ENCODE measurements at places on chromosomes 16 and 17. TPM values are rescaled to one million over a fixed set of nuclear protein-coding genes. Genes with fewer than 3 reads are reported as not detected.
A peak's percentile ranks its signal among the peaks of the same experiment; 100 is the strongest.

DNA sequence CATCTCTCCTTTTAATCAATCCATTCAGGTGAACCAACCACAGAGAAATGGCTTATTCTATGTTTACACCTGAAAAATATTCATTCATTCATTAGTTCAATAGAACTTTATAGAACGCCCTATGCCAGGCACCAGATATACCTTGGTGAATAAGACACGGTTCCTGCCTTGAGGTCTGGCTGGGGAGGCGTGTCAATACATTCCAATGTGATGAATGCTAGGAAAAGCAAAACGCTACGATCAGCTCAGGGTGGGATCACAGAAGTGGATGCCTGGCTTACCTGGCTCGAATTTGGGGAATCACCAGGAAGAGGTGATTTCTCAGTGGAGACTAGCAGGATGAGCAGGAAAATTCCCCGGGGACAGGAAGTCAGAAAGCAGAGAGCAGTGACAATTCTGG, 17.5 kb upstream of the WFIKKN2 start:
- H3K27ac ChIP-seq, result no peak overlapping the region
- H3K36me3 ChIP-seq, result no peaks in the 10 kb centered on the region
- DNase-seq, result no peak
- peaks cover 4% of the 10 kb centered on the region for H3K27me3 ChIP-seq
- no peak overlapping the region for H3K4me3 ChIP-seq
- no peaks in the 10 kb centered on the region for H3K4me1 ChIP-seq

Gene CXCL16
- total RNA-seq, result 1.7 TPM

Gene CDH8
- 3.5 TPM for total RNA-seq

DNA sequence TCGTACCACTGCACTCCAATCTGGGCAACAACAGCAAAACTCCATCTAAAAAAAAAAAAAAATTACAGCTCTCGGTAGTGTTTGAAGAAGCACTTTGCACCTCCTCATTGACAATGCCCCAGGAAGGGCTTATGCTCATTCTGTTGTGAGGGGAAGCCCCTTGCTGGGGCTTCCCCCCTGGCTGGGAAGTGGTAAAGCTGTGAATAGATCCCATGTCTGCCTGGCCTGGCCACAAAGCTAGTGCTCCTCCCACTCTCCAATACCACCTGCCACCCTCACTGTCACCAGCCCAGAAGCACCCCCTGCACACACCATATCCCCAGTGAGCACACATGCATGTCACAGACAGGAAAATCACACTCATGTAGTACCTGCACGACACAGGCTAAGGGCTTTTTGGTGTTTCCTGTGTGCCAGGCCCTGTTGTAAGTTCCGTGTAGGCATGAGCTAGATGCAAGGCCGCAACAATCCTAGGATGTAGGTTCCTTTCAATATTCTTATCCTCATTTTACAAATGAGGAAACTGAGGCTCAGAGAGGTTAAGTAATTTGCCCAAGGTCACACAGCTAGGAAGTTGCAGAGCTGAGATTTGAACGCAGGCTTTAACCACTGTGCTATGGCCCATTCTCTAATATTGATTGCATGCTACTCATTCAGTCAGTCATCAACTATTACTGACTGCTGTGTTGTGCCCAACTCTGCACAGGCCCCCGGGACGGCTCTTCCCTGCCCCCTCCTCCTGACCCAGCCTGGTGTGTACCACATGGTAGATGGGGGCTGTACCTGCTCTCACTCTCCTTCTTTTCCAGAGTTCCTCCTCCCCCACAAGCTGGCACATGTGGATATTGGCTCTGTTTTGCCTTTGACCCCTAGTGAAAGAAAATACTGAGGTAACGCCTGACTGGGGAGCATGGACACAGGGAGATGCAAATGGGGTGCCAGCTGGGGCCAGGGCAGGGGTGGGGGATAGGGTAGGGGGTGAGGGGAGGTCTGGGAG, 11.9 kb upstream of the COL1A1 start:
- no peaks in the 10 kb centered on the region for H3K36me3 ChIP-seq
- no peak overlapping the region for H3K4me3 ChIP-seq
- no peak overlapping the region for H3K27ac ChIP-seq
- peak; percentile 45 for DNase-seq
- H3K4me1 ChIP-seq, result peaks cover 57% of the 10 kb centered on the region
- H3K27me3 ChIP-seq, result peaks cover 15% of the 10 kb centered on the region

GRCh38 chr17:66730461-66730923, 104.4 kb upstream of the CACNG5 start:
- H3K27me3 ChIP-seq, result no peaks in the 10 kb centered on the region
- no peak overlapping the region for H3K4me3 ChIP-seq
- DNase-seq, result no peak
- no peak overlapping the region for H3K27ac ChIP-seq
- peaks cover 5% of the 10 kb centered on the region for H3K4me1 ChIP-seq

Gene NPIPB6
- 2.0 TPM for total RNA-seq

DNA sequence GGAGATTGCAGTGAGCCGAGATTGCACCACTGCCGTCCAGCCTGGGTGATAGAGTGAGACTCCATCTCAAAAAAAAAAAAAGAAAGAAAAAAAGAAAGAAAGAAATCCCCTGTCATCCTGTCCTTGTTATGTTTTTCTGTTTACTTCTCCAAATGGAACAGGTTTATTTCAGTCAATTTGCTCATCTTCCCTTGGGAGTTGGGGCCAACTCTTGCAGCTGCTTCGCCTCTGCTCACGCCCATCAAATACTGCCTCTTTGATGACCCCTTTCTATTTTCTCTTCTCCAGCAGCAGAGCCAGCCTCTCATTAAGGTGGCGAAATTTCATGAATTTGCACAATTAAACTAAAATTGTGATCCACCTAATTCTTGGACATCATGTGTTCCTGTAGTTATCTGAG, 173.4 kb downstream of the ZNF18 start:
- DNase-seq, result peak; percentile 88
- no peaks in the 10 kb centered on the region for H3K36me3 ChIP-seq
- peaks cover 20% of the 10 kb centered on the region for H3K4me1 ChIP-seq
- H3K27me3 ChIP-seq, result no peaks in the 10 kb centered on the region
- H3K27ac ChIP-seq, result peak overlapping the region; percentile 29

DNA sequence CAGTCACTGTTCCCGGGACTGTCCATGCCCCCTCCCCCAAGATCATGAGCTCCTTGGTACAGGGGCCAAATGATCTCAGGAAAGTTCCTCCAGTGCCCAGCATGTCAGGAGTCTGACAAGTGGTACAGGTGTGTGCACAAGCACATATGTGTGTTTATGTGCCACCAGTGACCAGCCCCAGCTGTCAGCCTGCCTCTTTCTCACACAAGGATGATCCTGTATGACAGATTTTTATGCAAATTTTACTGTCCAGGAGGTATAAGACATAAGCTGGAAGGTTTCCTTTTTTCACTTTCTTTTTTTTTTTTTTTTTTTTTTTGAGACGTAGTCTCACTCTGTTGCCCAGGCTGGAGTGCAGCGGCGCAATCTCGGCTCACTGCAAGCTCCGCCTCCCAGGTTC, 31.4 kb upstream of the GFOD2 start:
- no peak overlapping the region for H3K4me3 ChIP-seq
- H3K36me3 ChIP-seq, result peaks cover 13% of the 10 kb centered on the region
- DNase-seq, result no peak

GRCh38 chr16:24801761-24802302, 43.9 kb upstream of the SLC5A11 start:
- no peak for DNase-seq
- H3K36me3 ChIP-seq, result peaks cover 75% of the 10 kb centered on the region
- H3K27me3 ChIP-seq, result no peaks in the 10 kb centered on the region

All from muscle of leg (tissue), 16 donors.